ENCODE measurements at places on chromosomes 6 and 20. TPM values are rescaled to one million over a fixed set of nuclear protein-coding genes. Genes with fewer than 3 reads are reported as not detected.

- peak; percentile 11 for DNase-seq
Measured at GRCh38 chr20:23875606-23876237, 3.8 kb downstream of the CST5 start.

DNA sequence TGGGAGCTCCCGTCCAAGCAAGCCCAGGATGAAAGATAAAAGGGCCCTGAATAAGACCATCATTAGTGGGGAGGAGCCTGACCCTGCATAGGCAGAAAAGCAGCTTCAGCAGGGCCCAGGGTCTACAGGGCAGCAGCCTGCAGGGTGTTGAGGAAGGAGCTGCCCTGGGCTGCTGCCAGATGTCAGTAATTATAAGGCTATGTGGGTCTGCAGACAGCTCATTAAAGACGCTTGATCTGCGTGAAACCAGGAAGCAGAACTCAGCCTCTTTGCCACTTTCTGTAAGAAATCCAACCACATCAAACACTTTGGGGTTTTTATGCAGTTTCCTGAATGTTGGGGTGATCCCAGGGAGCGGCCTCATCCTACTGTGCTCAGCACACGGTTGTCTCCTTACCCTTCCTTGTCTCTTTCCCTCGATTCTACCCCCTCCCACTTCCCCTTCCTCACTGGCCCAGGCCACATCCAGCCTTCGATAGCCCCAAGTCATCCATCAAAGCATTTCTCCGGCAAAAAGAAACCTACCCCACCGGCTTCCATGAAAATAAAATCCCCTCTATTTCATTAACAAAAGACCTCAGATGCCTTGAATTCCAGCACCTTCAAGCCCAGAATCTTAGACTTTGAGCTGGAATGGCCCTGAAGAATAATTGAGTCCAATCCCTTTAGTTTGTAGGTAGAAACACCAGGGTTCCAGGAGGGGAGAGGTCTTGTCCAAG is 1.0 kb upstream of the TGM6 start:
- DNase-seq: no peak

GRCh38 chr20:33373735-33374605 is 27.3 kb downstream of the CDK5RAP1 start:
- DNase-seq: no peak

DNA sequence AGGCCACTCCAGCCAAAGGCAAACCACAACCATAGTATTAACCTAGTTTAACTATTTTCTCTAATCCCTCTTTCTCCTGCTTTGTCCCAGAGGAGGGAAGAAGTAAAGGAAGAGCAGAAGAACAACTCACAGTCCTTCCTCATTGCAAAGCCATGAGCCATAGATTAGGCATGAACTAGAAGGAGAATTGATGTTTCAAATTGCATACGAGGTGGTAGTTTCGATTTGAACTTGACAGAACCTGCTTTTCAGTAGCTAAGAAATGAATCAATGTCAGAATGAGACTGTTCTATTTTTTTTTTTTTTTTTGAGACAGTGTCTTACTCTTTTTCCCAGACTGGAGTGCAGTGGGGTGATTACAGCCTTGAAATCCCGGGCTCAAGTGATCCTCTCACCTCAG is 48.3 kb downstream of the PROKR2 start:
- peak; percentile 16 for DNase-seq

ISM1 gene
- 6.7 TPM for total RNA-seq

GRCh38 chr20:1845163-1845523 is 50.1 kb upstream of the SIRPA start:
- DNase-seq: no peak

- no peak for DNase-seq
Measured at GRCh38 chr6:84390334-84390733, 162.9 kb upstream of the CEP162 start.

Measured in umbilical cord (tissue), 2 donors.